ENCODE measurements at places on chromosomes 2 and 18.

- DNase-seq = no peak
Measured at GRCh38 chr2:152022090-152022489, 76.8 kb downstream of the CACNB4 start.

DNA sequence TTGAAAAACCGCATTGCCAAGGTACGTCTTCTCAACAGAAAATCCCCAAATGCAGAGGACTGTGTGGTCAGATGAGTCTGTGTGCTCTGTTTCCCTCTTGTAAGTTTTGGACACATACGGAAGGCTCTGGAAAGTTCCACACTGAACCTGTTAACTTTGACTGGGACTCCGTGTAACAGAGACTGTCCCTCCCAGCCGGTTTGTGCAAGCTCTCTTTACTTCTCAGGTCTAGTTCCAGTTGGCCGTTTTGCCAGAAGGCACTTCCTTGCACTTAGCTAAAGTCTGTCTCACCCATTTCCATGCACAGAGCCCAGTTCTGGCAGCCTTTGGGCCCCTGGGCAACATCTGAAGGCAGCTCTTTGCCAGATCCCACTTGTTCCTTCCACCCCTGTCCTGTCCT is 22.0 kb downstream of the EFHD1 start:
- DNase-seq = no peak

DNA sequence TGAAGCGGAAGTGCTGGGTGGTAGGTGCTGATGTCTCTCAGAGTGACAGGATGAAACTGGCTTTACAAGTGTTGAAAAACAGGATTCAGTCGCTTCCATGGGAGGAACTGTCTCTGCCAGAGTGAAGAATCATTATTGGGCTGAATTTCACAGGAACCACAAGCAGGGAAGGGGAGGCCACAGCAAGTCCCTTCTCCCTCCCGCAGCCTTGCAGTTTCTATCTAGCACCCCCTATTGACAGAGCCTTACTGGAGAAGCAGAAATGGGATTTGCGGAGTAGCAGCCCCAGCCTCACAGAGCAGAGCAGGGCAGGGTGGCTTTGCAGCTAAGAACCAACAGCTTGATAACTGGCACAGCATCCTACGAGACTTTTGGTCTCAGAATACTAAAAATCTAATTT is 33.3 kb upstream of the RMP24 start:
- no peak for DNase-seq

GRCh38 chr2:68237404-68237803 is 14.9 kb downstream of the PPP3R1 start:
- DNase-seq = no peak

DNA sequence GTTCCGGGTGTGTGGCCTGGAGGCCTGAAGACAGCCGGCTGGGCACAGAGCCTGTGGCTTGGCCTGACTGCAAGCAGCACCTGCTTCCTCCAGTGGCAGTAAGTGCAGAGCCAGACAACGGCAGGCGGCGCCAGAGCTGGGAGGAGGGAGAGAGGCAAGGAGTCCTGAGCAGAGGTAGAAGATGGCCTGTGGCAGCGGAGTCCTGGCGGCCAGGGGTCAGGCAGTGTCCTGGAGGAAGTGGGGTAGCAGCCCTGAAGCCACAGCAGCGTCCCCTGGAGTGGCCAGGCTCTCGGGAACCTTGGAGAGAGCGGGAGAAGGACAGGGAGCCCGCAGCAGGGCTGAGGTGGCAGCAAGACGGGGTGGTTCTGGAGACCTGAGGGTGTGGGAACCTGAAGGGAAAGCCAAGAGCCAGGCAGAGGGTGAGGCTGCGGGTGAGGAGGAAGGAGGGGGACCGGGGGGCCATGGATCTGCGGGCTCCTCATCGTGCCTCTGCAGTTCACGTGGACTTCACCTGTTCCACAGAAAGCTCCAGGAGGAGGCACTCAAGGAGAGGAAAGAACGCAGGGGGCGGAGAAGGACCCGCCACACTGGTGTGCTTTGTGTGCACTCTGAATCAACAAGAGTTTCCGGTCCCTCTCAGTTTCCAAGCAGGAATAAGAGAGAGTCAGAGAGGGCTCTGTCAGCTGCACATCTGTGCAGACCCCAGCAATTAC is 85.9 kb downstream of the USP40 start:
- DNase-seq = no peak

GRCh38 chr2:204453730-204454167 is 91.5 kb upstream of the PARD3B start:
- DNase-seq = no peak

- no peak for DNase-seq
Measured at GRCh38 chr2:174833737-174834136, 69.5 kb upstream of the CHRNA1 start.

DNA sequence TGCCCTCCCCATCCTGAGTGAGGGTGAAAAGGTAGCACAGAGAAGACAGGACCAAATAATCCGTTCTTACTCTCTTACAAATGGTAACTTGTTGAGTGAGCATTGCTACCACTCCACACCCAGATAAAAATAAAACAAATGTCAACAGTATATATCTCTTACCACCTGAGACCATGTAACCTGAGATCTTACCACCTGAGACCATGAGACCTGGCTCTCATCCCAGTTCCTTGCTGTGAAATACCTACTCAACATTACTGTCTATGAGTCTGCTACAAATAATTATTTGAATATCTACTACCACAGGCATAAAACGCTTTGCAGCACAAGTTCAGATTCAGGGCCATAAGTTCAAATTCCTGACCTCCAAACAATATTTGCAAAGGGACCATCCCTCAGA is 234.7 kb downstream of the C1D start:
- DNase-seq = no peak

DNA sequence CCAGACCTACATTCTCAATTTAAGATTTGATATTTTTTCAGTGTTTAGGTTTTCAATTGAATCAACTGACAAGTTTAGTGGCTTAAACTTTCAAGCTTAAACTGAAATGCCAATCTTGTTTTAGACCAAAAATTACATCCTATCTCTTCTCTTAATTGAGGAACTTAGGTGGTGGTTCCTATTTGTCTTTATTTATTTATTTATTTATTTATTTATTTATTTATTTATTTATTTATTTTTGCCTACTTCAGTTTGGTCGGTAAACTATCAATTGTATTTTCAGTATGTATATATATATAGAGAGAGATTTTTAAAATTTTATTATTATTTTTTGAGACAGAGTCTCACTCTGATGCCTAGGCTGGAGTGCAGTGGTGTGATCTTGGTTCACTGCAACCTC is 68.1 kb downstream of the NEDD4L start:
- no peak for DNase-seq

- DNase-seq = no peak
Measured at GRCh38 chr2:151860613-151861146, 32.5 kb upstream of the ARL5A start.

GRCh38 chr2:166373105-166373504 is 2.6 kb downstream of the SCN9A start:
- no peak for DNase-seq

DNA sequence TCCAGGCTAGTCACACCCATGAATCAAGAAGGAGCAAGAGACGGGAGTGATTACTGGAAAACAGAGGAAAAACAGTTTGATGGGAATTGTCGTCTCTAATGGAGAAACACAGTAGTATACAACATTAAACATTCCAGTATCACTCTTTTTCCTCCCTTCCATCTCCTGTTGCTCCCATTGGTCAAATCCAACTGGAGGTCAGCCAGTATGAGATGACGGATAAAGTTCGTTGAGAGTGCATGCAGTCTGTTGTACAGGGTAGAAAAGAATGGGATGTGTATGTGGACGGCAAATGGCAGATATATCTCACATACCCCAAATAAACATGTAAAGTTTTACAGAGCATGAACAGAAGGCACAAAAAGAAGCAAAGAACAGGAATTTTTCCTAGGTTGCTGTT is 221.9 kb upstream of the TNP1 start:
- DNase-seq = no peak

- DNase-seq = no peak
Measured at GRCh38 chr18:3329872-3330271, 67.9 kb downstream of the MYL12B start.

GRCh38 chr2:173791502-173791901 is 173.7 kb downstream of the SP3 start:
- DNase-seq = no peak

- no peak for DNase-seq
Measured at GRCh38 chr2:56011624-56012023, 88.0 kb upstream of the EFEMP1 start.

GRCh38 chr18:66495844-66496243 is 108.0 kb downstream of the CDH19 start:
- DNase-seq = no peak

DNA sequence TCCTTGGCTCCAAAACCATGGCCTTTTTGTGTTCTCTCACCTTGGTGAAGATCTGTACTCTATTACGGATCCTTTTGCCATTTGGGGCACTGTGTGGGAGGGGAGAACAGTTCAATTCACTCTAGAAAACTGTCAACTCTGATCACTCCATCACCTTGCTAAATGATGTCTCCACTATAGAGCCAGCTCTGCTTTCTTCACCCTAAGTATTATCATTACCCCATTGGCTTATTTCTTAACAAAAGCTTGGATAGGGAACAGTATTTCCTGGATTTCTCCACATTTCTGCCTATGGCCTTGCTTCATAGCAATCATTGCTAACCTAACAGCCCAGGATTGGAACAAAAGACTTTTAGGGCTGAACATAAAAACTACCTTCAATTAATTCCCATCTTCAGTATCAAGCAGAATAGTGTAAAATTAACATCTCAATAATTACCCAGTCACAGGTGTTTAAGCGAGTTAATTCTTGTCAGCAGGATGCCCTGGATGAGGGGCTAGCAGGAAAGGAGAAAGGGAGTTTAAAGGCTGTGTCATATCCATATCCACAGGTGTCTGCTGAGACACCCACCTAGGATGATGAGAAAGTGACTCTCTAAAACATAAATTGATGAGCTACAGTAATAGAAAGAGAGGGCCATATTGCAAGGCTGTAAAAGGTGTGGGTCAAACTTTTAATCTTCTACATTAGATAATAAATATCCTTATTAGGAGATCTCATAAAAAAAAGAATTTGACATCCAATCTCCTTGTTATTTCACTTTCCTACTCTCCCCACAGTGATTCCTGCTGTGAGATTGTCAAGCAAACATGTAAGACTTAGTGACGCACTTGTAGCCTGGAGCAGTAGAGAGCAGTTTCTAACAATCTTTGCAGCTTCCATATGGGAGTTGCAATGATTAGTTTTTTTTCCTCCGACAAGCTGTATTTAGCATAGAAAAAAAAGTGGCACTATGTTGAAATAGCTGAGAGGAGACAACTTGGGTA is 589.5 kb upstream of the NXPH2 start:
- no peak for DNase-seq

DNA sequence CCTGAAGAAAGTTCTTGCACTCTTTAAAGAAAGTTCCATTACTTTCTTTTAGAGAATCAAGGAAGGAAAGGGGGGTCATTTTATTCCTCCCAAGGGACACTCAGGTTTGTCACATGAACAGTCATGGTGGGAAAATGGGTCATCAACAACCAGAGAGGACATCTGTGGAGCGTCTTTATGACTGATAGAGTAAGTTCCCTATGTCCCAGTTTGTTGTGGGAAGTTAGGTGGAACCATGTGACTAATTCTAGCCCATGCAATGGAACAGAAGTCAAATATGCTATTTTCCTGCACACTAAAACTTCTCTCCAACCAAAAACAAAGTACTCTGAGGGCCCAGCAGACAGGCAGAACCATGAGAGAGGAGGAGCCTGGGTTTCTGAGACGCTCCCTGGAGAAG is 165.6 kb upstream of the SERTAD2 start:
- DNase-seq = no peak

GRCh38 chr18:75140296-75140695 is 68.6 kb downstream of the PTGR3 start:
- DNase-seq = no peak

GRCh38 chr18:10025711-10026670 is 112.2 kb downstream of the VAPA start:
- no peak for DNase-seq

GRCh38 chr18:58034370-58034769 is 9.7 kb upstream of the NEDD4L start:
- DNase-seq = no peak

DNA sequence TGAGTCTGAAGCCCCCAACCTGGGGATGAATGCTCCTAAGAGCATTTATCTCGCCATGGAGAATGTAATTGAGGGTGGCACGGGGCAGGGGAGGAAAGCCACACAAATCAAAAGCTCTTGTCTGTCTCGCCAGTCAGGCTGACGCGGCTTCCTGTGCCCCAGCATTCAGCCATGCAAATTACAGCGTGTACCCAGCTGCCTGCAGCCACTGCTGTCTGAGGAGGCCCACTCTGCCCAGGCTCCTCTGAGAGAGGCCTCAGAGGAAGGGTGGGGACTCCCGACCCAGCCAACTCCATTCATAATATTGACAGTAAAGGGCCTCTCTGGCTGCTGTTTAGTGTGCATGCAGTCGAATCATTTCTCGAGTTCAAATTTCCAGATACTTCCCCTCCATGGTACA is 22.0 kb downstream of the SMAD7 start:
- DNase-seq = peak; percentile 32

- no peak for DNase-seq
Measured at GRCh38 chr18:62744076-62744968, 29.0 kb downstream of the PHLPP1 start.

GRCh38 chr18:54807303-54807702 is 21.0 kb upstream of the RAB27B start:
- no peak for DNase-seq

GRCh38 chr18:23634692-23635091 is 28.0 kb downstream of the ANKRD29 start:
- no peak for DNase-seq

DNA sequence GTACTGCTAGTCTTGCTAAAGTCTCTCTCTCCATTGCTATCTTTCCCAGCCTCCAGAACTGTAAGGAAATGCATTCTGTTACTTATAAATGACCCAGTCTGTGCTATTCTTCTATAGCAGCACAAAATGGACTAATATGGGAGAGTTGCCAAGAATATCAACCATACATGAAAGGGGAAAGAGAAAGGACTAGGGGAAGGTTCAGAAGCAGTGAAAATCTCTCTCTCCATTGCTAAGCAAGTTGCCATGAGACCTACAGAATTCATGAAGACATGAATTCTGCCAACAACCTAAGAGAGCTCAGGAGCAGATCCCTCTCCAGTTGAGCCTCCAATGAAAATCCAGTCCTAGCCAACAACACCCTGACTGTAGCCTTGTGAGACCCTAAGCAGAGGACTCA is 3.6 kb upstream of the TRABD2A start:
- no peak for DNase-seq

- DNase-seq = no peak
Measured at GRCh38 chr18:58847383-58848071, 17.1 kb upstream of the ZNF532 start.

DNA sequence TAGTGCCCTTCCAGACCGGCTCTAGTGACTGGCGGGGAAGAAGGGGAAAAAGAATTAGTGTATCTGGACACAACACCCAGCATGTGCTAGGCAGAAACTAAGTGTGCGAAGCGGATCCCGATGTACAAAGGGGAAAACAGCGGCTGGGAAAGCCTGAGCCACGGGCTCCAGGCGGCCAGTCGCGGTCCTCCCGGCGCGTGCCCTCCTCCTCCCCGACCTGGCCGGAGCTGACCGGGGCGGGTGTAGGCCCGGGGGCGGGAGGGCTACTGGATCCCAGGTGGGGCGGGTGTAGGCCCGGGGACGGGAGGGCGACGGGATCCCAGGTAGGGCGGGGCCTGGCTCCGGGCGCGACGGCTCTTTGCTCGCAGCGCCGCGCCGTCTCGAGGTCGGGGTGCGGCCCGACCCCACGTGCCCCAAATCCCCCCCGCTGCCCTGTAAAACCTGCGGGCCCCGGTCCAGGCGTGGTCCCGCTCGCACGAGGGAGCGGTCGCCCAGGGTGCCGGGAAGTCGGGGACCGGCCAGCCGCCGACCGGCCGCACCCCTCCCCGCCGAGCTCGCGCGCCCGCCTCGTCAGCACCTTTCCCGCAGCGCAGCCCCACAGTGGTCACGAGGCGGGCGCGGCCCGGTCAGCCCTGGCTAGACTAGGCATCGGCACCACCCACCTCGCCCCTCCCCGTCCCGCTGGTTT is 48.8 kb downstream of the C2orf42 start:
- DNase-seq = peak; percentile 52
